Activated T-cell treated with anti-CD3 and anti-CD28 coated beads, Interleukin-2, amount 50 U/mL, for 24 hours (primary cell): ENCODE measurements at places on chromosomes 6 and 20.

DNA sequence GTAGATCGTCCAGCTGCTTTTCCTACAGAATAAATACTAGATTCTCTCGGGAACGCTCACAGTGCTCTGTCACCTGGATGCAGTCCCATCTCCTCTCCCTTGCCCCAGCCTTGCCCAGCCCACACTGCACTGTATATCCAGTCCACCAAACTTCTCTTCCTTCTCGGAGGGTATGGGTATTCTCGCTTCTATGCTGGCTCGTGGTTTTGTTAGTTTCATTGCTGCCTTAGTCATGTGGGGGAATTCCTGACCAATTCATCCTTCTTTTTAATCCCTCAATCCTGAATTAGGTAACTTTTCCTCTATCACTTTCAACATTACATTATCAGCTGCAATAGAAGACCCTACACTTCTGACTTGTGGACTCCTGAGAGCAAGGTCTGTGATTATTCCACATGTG, 252.4 kb downstream of the GMDS start:
- DNase-seq: no peak

DNA sequence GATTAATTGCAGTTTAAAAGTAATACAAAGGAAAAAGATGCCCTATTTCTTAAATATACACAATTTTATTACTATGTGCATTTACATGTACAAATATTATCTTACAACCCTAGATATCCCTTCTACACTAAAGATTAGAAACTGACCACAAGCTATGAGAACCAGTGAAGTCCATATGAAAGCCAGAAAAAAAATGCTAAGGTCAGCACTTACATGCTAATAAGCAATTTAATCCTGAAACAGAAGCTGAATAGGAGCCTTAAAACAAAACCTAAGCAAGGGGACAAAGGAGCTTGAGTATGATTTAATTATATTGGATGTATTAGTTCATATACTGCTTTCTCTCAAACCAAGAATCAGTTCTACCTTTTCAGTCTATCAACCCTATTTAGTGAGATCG, 14.2 kb downstream of the CEP162 start:
- no peak for DNase-seq

- DNase-seq: no peak
Observed at GRCh38 chr6:118507636-118508035, 40.5 kb upstream of the PLN start.

DNA sequence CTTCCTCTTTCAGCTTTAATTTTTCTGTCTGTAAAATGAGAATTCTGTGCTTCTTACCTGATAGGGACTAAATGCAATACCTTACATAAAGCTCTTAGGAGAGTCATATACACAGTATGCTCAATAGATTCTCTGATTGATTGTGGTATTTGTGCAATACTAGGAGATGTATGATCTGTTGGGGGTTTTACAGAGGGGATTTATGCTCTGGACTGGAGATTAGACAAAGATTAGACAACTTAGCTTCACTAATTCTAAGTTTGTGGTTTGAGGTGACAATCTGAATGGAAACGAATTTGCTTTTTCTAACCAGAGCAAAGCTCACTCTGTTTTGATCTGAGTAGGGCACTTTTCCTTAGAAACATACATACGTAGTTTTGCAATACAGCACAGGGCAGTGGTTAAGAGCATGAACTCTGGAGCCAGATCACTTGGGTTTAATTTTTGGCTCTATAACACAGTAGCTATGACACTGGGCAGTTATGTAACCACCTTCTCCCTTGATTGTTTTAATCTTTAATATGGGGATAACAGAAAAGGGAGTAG, 126.2 kb downstream of the RNF144B start:
- no peak for DNase-seq

DNA sequence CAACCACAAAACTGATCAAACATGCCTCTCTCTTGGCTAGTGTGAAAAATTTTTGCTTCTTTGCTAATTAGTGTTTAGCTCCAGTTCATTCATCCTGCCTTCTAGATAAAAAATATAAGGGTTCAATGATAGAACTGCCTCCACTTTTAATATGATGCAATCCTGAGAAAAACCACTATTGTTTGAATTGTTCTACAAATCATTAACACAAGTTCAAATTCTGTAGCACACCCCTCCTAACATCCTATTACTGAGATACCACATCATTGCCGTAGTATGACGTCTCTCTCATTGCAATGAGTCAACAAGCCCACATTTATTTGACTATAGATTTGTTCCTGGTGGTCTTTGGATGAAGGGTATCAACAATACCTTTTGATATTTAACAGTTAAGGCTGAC, 365.8 kb upstream of the OPRM1 start:
- DNase-seq: no peak

DNA sequence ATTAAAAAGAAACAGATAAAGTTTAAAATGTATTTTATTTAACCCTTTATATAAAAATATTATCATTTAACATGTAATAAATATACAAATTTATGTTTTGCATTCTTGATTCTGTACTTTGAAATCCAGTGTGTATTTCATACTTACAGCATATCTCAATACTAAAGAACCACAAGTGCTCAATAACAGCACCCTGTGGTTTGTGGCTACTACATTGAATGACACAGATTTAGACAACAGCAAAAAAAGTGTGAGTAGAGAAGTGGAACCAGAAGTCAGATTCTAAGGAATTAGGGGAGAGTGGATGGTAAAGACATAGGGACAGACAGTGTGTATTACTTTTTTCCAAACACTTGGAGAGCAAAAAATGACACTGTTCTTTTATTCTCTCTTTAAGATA, 524.5 kb downstream of the BMP2 start:
- DNase-seq: no peak

GRCh38 chr6:13038315-13038714, 290.0 kb downstream of the TBC1D7 start:
- DNase-seq: no peak

GRCh38 chr6:16582446-16583143, 178.7 kb downstream of the ATXN1 start:
- DNase-seq: no peak

DNA sequence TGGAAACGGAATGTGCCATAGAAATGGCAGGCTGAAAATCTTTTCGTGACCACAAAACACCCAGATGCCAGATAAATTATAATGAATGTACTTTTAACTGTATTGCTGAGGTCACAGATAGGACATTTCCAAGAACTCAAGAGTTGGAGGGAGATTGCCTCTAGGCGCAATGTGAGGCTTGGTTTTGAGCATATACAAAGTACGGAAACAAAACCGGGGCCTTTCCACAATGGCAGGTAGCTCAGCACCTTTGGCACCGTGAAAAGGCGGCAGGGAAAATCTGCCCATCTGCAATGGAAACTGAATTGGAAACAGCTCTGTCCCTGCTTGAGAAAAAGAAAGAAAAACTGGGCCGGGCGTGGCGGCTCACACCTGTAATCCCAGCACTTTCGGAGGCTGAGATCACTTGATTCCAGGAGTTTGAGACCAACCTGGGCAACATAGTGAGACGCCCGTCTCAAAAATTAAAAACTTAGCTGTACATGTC, 10.5 kb upstream of the C20orf144 start:
- DNase-seq: no peak

GRCh38 chr20:920311-920710, 4.2 kb upstream of the ANGPT4 start:
- no peak for DNase-seq

DNA sequence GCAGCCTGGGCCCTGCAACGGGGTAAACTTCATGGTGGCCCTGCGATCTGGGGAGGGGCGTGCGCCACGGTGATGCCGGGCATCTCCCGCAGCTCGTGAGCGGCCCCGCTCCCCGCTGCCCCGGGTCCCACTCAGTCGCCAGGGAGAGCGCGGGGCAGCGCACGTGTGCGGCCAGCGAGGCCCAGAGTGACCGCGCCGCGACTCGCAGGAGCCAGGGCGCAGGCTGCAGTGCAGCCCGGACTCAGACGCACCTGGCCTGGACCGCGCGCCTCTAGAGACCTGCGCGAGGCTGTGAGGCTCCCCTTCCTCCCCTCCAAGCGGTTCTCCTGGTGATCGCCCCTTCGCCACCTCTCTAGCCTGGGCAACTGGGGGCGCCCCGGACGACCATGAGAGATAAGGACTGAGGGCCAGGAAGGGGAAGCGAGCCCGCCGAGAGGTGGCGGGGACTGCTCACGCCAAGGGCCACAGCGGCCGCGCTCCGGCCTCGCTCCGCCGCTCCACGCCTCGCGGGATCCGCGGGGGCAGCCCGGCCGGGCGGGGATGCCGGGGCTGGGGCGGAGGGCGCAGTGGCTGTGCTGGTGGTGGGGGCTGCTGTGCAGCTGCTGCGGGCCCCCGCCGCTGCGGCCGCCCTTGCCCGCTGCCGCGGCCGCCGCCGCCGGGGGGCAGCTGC, 652 bp downstream of the BMP6 start:
- peak; percentile 34 for DNase-seq

DNA sequence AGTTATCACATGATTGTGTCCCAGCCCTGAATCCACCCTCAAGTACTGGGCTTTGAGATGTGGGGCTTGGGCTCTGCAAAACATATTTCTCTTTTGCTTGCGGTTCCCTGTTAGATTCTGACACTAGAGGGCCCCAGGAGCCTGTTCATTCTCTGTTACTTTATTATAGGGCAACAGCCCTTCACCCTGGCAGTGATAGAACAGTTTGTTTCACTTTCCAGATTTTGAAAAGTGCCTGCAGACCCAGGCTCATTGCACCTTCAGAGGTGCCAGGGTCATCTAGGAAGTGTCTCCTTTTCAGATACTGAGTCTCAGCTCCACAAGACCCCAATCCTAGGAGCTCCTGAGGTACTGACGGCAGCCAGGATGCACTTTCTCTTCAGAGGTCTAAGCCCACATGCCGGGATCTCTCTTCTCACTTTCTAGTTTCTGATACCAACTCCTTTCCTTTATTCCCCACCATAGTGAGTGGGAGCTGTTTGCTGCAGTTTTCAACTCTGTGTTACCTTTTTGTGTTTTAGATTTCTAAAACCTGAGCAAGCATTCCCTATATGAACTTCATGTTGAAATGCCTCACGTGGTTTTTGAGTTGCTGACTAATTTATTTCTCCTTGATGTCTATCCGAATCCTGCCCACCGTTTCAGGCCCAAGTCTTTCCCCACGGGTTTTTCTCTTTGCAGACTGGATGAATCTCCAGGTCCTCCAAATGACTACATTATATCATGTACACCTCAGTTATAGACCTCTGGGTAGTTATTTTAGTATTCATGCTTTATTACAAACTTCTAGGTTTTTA, 10.9 kb downstream of the ABT1 start:
- peak; percentile 52 for DNase-seq

DNA sequence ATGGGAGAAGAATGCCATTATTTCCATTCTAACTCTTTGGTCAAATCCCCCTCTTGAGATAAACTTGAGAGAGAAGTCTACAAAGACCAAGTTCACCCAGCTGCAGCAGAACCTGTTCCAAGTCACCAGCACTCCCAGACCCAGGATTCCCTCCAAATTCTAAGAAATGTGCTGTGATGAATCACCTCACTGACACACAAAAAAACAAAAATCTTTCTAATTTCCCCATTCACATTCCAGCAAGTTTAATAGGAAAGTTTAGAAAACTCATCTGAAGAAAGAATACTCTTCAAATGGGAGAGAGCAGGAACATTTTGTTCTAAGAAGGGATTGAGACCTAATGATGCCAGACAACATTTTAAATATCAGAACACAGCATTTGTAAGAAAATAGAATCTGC, 213.6 kb upstream of the PLCB4 start:
- no peak for DNase-seq

DNA sequence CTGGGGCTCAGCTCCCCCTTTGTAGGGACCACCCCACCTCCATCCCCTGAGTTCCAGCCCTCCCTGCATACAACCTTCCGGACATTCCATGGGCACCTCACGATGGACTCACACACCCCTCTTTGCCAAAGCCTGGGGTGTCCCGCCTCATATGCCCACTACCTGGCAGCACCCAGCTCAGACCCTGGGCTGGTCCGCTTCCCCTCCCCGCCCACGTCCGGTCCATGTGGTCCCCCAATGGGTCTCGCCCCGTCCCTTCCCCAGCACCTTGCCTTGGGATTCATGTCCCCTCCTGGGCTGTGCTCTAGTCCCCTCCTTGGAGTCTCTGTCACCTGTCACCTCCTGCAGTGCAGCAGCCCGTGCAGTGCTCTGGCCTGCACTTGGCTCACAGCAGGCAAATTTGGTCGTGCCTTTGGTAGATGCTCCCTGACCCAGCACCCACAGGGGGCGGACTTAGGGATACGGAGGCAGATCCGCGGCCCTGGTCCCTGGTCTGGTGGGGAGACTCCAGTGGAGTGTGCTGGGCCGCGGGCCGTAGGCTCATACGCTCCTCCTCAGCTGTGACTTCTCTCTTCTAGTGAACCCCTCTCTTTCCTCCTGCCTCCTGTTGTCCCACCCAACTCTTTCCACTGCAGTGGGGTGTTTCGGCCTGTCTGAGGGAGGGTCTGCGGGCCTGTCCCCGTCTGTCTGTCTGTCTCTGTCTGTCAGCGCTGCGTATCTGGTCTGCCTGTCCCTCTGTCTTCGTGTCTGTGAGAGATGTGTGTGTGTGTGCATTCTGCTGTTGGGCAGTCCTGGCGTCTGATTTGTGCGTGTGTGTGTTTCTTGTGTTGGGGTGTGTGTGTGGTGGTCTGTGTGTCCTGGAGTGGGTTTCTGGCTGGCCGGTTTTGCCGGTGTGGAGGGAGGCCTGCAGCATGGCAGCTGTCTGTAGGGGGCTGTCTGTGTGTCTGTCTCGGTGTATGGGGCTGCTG, 69.5 kb downstream of the SRC start:
- no peak for DNase-seq

DNA sequence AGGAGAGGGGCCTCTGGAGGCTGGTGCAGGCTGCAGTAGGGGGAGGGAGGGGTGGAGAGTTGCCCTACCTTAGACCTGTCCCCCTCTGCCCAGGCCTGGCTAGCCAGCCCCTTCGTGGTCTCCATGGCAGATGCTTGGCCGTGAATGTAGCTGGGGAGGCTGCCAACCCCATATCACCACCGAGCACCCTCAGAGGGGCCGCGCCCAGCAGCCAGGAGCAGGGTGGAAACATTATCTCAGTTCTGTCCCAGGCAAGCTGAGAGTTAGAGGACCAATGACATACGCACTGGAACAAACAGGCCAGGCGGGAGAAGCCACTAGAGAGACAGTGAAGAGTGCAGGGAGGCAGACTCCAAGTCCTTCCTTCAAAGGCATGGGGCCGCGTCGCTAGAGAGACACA, 66.5 kb downstream of the LRFN2 start:
- DNase-seq: no peak

DNA sequence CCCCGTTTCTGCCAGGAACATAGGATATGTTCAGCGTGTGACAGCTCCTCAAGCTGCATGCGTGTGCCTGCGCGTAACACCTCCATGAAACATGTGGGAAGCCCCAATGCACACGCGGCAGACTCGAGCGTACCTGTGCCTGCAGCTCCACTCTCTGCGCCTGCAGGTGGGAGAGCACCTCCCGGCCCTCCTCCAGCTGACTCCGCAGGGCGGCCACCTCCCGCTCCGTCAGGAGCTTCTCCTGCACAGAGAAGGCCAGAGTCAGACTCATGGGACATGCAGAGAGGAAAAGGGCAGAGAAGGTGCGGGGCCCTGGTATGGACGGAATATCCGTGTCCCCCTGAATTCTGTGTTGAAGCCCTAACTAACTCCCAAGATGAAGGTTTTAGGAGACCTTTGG, 22.4 kb downstream of the BFSP1 start:
- DNase-seq: no peak

GRCh38 chr6:45555981-45556771, 178.4 kb upstream of the SUPT3H start:
- DNase-seq: no peak
